ENCODE measurements at places on chromosomes 3 and 15. TPM values are rescaled to one million over a fixed set of nuclear protein-coding genes. Genes with fewer than 3 reads are reported as not detected.

DNA sequence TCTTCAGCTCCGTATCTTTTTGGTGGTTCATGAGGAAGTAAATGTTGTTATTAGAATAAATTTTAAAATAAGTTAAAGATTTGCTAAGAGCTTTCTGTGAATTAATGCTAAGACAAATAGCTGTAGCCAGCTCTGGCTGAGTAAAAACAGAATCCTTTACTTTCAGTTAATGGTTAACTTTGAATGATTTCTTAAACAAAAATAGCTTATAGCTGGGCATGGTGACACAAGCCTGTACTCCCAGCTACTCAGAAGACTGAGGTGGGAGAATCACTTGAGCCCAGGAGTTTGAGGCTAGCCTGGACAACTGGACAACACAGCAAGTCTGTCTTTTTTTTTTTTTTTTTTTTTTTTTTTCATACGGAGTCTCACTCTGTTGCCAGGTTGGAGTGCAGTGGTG, 25.0 kb downstream of the TCAIM start:
- DNase-seq = no peak

DNA sequence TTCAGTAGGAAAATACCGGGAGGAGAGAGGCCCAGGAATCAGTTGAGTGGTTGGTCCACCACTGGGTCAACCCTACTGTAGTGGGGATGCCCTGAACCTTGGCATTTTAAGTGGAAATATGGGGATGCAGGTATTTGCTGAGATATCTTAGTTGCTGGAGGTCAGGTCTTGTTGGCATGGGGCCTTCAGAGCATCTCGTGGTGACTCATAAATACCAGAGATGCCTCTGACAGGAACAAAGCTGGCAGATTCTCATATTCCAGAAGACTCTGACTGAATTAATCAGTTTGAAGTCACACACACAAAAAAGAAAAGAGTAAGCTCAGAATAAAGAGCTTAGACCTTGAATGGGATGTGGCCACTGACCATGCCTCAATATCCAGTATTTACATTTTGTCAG, 91.6 kb downstream of the CACNA2D3 start:
- DNase-seq = no peak

DNA sequence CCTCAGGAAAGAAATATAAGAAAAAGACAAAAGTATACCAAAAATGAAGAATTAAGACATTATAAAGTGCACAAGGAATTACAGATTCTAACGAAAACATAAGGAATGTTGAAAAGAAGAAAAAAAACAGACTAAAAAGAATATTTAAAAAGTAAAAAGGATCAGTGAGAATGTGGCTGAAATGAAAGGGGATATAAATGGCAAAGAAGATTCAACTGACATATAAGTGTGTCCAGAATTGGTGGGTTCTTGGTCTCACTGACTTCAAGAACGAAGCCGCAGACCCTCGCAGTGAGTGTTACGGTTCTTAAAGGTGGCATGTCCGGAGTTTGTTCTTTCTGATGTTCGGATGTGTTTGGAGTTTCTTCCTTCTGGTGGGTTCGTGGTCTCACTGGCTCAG, 44.8 kb downstream of the DCBLD2 start:
- DNase-seq = no peak

- no peak for DNase-seq
Observed at GRCh38 chr15:34203936-34204335, 6.0 kb downstream of the KATNBL1 start.

MOBP gene
- total RNA-seq = not detected

DNA sequence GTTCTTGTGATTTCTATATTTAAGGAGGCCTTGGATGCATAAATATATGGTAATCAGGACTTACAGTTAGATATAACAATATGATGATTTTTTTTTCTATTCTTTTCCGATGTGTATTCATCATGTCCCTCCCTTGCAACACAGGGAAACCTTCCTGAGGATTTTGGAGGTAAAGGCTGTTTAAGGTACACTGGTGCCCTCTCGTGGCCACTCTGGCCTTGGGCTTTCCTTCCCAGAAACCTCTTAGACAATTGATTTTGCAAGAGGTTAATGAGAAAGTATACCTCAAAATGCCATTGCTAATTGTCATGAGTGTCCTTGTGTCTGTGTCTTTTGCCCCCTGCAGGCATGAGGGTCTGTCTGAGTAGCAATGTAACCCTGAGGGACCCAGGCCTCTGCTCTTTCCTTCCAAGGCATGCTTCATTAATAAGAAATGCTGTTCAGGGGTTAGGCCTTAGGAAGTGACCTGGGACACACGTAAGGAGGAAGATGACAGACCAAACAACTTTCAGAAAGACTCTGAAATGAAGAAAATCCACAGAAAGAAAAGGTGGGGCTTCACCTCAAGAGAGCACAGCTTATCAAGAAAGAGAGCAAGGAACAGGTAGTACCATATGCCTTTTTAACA, 70.3 kb upstream of the PPP2R3A start:
- peak; percentile 75 for DNase-seq

- no peak for DNase-seq
Observed at GRCh38 chr3:187291512-187292132, at the start of gene MASP1. MASP1 (minus strand) TSS chr3:187291737; CDS start chr3:187291632, 105 bp downstream.

GRCh38 chr15:85750319-85751290, 44.1 kb downstream of the KLHL25 start:
- peak; percentile 88 for DNase-seq

ZBED2 gene
- not detected for total RNA-seq

DNA sequence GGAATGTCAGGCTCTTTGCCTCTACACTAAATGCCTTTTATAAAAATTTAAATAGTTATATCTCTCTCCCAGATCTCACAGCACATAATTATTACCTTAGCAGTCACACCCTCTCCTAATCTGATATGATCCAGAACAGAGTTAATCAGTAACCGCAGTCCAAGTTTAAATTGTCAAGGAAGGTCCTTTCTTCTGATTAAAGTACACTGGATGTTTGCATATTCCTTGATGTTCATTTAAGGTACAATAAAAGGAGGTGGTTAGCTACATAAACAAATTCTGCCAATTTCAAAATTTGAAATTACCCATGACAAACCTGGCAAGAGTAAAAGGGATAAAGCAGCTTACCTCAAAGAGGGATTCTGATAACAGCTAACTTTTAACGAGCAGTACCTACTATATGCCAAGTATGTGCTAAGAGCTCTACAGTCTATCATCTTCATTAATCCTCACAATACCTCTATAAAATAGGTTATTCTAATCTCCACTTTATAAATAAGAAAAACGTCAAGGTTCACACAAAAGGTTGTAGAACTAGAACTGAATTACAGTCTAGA, 4.3 kb downstream of the GOLIM4 start:
- no peak for DNase-seq

DNA sequence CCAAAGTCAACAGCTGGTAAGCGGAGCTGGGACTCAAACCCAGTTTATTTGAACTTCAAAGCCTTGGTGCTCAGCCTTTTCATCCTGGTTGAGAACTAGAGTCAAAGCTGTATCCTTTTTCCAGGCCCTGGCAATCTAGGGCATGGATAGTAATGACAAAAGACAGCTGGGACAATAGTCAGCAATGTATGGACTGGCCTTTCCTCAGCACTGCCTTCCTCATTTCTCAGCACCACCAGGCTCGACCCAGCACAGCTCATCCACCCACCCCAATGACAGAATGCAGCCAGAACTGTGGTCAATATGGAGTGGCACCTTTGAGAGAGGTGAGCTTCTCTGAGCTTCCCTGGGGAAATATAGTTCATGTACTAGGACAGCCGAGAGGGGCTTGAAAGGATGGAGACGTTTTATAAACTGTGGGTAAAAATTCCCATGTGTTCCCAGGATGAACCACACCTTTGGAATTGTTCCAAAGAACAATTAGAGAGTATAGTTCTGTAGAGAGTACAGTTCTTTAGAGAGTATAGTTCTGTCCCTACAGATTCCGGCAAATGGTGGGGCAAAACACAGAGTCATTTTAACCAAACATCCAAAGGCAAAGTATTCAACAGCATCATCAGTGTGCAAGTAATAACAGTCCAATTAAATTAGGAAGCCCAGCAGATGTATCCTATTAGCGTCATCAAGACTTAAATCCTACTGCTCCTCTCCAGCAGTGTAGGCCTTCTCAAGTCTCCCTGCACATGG, 30.2 kb upstream of the IREB2 start:
- no peak for DNase-seq

DNA sequence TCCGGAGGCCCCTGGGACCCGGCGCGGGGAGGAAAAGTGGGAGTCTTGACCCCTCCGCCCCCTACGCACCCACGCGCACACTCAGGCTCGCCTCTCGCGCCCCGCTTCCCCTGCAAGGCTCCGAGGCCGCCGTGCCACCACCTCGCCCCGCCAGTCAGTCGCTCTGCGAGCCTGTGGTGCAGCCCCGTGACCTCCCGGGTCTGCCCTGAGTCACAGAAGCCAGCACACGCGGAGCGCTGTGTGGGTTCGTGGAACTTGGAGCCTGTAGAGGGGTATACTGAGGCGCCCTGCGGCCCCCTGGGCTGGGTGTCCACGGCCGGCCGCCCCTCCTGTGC, 380 bp upstream of the ALS2CL start:
- no peak for DNase-seq

DNA sequence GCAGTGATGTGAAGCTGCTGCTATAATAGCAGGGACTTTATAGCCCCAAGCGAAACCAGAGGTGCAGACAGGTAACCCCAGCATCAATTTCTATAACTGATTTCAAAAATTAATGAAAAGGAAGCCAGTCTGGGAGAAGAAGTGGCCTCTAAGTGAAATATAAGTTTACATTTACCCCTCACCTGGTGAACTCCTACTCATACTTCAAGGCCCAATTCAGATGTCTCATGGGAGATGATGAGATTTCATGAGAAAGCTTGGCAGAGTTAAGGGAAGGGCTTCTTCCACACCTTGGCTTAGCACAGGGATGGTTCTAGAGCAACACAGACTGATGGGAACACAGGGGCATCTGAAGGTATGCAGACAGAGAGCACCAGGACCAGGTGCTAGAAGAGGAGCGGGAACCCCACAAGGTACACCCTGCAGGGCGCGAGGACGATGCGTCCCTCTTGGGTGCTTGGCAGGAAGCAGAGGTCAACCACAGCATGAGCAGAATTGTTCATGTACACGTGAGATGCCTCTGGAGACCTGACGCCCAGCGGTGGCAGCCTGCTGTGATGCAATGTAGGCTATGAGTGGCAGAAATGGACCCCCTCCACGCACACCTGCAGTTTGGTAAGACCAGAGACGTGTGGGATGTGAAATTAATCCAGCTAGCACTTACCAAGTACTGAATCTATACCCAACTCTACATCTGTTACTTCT, 102.9 kb downstream of the SRGAP3 start:
- no peak for DNase-seq

GRCh38 chr3:121869736-121870135, 24.5 kb upstream of the SLC15A2 start:
- no peak for DNase-seq

DNA sequence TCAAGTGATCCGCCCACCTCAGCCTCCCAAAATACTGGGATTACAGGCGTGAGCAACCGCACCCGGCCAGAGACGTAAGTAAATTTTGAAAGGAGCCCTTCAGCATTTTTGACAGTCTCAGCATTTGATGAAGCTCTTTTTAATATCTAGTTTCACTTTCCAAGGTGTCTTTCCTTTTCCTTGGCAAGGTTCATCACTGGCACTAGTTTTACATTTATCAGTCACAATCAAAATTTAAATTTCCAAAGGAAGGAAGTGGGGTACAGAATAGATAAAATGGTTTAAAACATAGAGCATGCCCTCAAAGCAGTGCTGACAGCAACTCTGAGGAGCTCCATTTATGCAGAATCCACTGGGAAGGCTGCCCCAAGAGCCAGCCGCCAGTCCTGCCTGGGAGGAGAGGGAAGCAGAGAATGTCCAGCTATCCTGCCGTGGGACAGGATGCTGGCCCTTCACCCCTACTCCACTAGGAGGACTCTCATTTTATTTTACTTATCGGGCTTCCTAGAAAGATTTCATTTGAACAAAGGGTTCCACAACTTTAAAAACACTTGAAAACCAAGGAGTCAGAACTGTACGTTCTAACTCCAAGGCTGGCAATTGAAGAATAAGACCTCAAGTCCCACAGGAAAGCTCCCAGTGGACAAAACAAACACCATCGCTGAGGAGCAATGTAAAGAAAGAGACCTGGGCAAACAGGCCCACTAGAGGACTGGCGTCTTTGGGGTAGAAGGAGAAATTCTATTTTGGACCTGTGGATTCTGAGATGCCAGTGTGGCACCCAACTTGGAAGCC, 9.9 kb downstream of the SFMBT1 start:
- no peak for DNase-seq

GRCh38 chr15:40054855-40055575, 16.0 kb upstream of the SRP14 start:
- DNase-seq = no peak

GRCh38 chr3:169686874-169687273, 23.4 kb upstream of the MECOM start:
- no peak for DNase-seq

- DNase-seq = no peak
Observed at GRCh38 chr3:11634081-11634635, 9.6 kb downstream of the VGLL4 start.

- no peak for DNase-seq
Observed at GRCh38 chr3:160379628-160380214, 19.3 kb downstream of the IFT80 start.

Measured in breast epithelium (tissue), 4 donors.